Activated CD4-positive, alpha-beta T cell treated with anti-CD3 and anti-CD28 coated beads, Interleukin-2, amount 10 ng/mL, durations not matched to agents 7 days and 5 days (primary cell): ENCODE measurements at places on chromosomes 4 and X.

GRCh38 chrX:143306991-143307937, 210.0 kb downstream of the SPANXN3 start:
- no peak for DNase-seq

- DNase-seq: no peak
Observed at GRCh38 chrX:13470685-13470977, 98.8 kb upstream of the EGFL6 start.

DNA sequence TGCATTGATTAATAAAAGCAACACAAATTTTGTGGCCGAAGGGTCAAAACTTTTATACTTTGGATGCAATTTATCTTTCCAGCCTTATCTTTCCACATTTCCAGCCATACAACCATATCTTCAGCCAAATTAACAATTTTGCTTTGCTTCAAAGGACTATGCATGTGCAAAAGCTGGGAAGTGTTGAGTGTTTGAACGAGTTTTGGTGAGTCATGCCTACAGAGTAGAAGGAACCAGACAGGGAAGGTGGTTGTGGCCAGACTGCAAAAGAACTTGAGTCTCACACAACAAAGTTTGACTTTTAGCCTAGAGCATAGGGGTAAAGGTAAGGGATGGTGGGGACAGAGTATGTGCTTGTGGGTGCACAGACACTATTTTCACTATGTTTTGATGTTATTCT, 53.0 kb upstream of the GABRA2 start:
- no peak for DNase-seq

GRCh38 chr4:2837904-2838496, 5.6 kb upstream of the ADD1 start:
- peak; percentile 85 for DNase-seq

GRCh38 chrX:155028877-155029291, 2.2 kb downstream of the FUNDC2 start:
- no peak for DNase-seq

- no peak for DNase-seq
Observed at GRCh38 chrX:134469486-134469885, 9.5 kb downstream of the HPRT1 start.

GRCh38 chr4:114599231-114599902, 760 bp downstream of the UGT8 start:
- DNase-seq: no peak

DNA sequence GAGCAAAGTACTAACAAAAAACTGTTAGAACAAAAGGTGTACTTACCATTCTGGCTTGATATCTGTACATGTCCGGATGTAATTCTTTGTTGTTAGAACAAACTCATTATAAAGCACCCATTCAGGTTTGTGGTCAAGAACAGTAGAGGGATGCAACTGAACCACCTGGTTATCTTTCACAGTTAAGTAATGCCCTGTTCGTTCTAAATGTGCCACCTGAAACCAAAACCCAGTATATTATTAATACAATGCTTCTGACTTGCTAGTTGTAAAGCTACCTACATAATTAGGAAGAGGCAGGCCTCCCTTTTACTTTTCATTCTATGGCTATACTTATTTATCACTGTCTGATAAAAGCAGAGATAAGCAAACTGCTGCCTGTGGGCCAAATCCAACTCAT, 54.8 kb downstream of the DHX15 start:
- no peak for DNase-seq
